Activated T-cell treated with anti-CD3 and anti-CD28 coated beads for 1 hour (primary cell): ENCODE measurements at places on chromosomes 6 and 20.

DNA sequence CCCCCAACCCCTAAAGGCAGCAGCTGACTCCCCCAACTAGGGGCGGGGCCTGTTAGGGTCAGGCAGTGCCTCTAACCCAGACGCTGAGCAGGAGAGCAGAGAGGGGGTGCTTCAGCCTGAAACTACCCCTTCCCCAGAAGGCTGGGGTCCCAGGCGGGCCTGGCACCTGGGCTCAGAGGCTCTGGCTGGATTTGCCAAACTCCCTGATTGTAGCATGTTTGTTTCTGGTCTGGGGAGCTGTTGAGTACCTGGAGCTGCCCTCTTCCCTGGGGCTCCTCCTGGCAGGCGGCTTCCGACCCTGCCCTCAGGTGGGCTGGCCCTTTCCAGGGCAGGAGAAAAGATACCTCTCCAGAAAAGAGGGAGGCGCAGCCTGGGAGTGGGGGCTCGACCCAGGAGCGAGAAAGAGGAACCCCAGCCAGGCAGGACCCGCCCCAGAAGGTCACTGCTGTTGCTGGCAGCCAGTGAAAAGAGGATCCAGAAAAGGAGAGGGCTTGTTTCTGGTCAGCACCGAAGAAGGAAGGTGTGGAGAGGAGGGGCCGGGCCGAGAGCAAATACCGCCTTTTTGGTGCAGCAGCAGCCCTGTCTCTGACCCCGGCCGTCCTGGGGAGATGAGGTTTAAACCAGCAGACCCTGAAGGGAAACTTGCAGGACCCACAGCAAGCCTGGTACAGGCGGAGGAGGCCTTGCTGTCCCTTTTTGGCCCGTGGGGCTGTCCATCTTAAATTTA is 810 bp upstream of the ABHD16B start:
- DNase-seq = no peak

DNA sequence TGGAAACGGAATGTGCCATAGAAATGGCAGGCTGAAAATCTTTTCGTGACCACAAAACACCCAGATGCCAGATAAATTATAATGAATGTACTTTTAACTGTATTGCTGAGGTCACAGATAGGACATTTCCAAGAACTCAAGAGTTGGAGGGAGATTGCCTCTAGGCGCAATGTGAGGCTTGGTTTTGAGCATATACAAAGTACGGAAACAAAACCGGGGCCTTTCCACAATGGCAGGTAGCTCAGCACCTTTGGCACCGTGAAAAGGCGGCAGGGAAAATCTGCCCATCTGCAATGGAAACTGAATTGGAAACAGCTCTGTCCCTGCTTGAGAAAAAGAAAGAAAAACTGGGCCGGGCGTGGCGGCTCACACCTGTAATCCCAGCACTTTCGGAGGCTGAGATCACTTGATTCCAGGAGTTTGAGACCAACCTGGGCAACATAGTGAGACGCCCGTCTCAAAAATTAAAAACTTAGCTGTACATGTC is 10.5 kb upstream of the C20orf144 start:
- no peak for DNase-seq

DNA sequence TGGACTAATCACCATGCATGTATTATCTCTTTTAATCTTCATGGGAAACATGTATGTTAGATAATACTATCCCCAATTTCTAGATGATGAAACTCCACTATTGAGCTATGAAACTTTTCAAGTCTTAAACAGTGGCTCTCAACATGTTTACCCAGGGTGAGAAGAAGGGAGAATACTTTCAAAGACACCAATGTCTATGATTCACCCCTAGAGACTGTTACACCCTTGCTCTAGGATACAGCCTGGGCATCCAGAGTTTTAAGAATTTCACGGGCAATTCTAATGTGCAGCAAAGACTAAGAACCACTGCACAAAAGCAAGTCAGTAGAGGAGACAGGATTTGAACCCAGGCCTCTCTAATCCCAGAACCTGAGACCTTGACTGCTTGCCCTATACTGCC is 47.8 kb downstream of the GFOD1 start:
- no peak for DNase-seq

GRCh38 chr6:90126839-90127238 is 169.8 kb downstream of the BACH2 start:
- DNase-seq = no peak

DNA sequence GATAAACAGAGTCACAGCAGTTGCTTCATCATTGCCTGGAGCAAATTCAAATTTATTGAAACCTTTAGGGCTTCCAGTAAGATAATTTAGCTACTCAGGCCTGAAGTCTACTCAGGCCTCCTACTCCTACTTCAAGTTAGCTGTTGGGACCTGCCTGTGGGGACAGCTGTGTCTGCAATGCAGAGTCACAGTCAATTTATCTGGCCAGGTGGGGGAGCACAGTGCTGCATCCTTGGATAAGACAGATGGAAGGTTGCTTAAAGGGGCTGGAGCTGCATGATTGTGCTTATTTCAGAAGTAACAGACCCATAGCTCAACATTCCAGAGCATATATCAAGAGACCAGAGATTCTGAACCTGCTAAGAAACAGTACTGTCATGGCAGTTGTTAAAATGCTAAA is 932.1 kb downstream of the QKI start:
- DNase-seq = no peak

DNA sequence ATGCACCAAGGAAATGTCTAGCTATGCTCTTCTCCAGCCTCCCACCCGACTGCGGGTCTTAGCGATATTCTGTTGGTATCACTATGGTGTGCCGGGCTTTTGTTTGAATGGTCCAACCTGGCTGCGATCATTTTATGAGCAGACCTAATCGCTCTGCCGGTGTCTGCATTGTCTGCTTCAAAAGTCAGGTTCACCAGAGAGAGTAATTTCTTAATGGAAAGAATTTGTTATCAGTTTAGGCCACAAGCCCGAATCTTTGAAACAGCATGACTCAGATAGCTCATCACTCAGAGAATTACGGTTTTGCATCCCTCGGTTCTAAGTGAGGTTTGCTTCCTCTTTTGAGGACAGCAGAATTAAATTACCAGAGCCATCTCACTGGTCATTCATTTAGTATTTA is 521.0 kb upstream of the ARID1B start:
- DNase-seq = no peak

DNA sequence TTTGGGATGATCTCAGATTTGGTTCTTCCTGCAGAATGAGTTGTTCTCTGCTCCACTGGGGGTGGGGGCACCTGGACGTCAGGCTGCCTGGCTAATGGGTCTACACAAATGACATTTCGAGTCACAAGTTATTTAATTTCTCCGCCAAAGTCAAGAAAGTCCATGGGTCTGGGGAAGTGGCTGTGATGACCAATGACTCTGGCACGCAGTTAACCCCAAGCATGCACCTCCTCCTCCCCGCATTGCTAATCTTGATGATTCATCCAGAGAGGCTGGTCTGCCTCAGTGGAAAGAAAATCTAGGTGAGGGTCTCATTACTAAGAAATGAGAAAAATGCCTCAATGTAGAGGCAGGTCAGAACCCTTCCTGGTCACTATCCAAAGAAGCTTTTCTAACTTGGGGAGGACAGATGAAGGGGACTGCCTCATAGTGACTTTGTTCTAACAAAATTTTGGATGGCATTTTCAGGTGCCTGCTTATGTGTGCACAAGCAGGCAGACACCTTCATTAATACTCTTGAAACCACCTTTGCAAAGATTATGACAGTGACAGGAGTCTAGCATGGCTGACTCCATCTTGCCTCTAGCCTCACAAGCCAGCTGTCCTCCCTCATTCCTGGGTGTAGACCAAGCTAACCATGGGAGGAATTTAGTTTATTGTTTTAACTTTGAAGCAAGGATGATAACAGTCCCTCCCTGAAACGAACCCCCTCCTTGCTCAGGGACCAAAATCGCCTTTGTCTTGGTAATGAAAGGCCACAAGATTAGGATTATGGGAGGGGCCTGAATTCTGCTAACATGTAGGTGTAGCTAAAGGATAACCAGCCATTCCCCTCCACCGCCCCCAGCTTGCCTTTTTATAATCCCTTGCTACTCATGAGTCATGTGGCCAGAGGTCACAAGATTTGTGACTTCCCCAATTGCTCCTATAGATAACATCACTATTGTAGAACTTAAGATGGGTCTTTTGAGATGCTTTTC is 98.6 kb upstream of the MRPS10 start:
- DNase-seq = no peak

GRCh38 chr6:143516690-143517446 is 5.3 kb upstream of the FUCA2 start:
- DNase-seq = no peak

DNA sequence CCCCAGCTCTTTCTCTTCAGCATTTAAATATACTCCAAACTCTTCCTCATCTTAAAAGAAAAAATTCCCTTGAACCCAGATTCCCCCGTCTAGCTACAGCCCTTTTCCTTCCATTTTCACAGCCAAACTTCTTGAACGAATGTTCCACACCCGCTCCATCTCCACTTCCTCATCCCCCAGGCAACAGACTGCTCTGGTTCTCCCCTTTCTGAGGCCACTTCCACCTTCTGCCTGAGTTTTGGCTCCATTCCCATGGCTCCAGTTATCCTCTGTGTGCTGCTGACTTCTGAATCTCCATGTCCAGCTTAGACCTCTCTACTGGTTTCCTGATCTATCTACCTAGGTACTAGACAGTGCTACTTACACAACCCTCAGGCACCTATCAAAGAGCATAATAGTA is 106.4 kb downstream of the RALGAPA2 start:
- DNase-seq = no peak

DNA sequence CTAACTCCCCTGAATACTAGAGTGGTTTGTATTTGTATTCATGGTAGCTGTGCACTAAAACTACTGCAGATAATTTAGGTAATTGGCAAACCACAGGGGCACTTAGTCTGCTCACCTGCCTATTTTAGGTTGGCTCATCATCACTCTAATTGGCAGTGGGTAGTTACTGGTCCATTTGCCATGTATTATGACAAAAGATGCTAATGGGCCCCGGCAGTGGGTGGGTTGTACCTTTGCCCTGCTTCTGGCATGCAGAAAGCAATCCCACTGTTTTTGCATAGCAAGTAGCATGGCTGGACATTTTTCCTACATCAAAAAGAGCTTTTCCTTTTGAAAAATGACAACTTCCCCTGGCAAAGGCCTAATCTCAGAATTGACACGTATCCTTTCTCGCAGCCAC is 741.4 kb upstream of the MAP3K7 start:
- no peak for DNase-seq

DNA sequence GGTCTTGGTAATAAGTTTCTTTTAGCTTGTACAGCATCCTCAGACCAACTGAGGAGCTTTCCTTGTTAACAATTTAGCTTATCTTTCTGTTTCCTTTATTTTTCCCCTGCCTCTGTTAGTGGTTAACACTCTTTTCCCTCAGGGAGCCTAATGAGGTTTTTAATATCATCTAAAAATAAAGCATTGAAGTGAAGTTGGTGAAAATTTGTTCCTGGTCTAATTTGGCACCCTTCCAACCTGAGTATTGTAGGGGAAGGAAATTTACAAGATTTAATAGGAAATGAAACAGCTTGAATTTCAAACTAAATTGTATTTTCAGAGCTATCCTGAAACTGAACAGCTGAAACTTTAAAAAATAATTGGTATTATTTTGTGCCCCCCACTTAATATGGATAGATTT is 28.1 kb upstream of the VAPB start:
- DNase-seq = no peak

DNA sequence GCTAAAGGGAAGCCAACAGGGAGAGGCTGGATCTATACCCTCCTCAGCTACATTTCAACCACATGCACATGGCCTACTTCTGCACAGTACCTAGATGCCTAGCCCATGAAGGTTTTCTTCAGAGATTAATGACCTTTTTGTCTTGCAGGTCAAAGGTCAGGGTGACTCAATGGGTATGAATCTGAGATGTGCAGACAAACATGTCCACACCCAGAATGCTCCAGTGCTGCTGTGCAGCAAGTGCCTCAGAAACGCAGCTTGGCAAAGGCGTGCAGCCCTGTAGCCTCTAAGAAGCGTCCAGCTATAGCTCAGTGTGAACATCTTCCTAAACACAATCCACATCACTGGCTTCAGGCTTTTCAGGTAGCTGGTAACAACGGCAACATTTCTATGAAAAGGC is 24.4 kb downstream of the MAP1LC3A start:
- DNase-seq = no peak

DNA sequence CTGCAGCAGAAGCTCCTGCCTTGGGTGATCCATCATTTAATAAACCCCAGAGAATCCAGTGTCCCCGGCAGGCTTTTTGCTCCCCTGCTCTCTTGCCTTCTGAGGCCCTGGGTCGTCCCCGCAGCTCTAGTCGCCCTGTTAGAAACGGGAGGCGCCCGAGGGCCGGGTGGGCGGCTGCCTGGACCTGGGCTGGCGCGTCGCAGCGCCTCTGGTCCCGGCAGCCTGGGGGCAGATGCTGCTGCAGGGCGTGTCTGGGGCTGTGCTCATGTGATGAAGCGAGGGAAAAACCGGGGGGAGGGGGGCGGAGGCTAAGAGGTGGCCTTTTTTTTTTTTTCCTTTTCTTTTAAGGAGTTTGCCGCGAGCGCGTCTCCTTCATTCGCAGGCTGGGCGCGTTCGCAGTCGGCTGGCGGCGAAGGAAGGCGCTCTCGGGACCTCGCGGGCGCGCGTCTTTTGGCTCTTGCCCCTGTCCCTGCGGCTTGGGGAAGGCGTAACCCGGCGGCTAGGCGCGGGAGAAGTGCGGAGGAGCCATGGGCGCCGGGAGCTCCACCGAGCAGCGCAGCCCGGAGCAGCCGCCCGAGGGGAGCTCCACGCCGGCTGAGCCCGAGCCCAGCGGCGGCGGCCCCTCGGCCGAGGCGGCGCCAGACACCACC is 394 bp downstream of the AKAP12 start:
- DNase-seq = no peak

DNA sequence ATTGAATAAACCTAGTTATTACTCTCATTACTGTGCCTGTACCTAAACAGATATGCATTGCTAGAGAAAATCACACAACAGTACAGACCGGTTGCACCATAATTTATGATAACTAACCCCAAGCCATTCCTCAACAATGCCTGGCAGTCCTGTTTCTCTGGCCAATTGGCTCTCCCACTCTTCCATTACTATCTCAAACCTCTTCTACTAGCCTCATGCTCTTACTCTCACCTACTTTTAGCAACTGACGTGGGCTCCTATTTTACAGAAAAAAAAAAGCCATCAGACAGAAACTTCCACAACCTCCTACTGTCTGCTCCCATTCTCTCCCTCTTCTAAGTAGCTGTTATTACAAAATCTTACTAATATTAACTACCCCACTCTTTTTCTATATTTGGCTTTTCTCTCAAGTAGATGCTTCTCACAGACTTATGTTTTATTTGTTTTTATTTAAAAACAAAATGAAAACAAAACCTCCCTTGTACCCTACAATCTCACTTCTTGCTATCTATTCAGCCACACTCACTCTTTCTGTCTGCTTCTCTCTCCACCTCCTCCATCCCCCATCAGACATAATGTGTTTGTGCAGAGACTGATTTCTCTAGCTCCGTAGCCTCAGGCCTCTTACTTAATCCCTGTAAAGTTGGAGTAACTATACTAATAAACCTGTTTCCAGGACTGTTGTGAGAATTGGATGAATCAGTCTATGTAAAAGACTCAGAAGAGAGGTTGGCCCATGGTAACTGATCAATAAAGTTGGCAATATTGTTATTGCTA is 9.1 kb downstream of the GOPC start:
- no peak for DNase-seq

DNA sequence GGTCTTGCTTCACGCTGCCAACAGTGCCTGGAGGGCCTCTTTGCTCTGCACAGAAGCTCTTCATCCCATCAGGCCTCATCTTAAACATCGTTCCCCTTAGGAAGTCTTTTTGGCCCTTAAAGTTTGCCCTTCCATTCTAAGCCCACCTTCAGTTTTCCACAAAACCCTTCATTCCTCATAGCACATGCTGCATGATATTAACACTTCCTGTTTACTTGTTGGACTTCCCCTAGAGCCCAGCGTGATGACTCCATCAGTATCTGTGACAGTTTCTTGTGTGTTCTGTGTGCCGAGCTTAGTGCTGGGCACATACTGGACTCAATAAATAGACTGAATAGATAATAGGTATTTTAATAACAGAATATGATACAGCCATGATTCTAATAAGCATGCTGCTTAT is 2.2 kb downstream of the NT5DC1 start:
- no peak for DNase-seq
